Activated T-helper 1 cell treated with anti-CD3 and anti-CD28 coated beads, Interleukin-12 subunit alpha, Interleukin-12 subunit beta, Interleukin-2, Interleukin-4 antibody, amounts not matched to agents 30 ng/mL and 10 ng/mL and 1 ng/mL, durations not matched to agents 14 hours and 24 hours and 36 hours (primary cell): ENCODE measurements at places on chromosomes 7 and 10.

DNA sequence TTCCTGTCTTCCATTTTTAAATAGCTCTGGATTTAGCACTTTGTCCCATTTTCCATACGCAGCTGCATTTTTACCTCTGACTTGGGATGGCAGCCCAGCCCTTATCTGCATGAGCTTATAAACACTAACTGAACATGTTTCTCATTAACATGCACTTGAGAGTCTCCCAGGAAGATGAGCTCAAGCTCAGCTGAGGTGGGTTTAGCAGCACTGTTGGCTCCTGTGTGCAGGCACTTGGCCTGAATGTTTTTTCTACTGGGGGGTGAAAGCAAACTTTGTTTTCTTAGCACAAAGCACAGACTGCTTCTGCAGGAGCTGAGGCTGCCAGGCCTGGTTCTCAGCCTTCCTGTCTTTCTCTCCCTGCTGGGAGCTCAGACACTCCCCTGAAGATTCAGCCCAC is 1093.6 kb upstream of the AUTS2 start:
- no peak for DNase-seq

GRCh38 chr7:66615699-66616098 is 13.0 kb upstream of the KCTD7 start:
- DNase-seq: no peak

- no peak for DNase-seq
Observed at GRCh38 chr7:6227294-6227846, 45.1 kb downstream of the CYTH3 start.

DNA sequence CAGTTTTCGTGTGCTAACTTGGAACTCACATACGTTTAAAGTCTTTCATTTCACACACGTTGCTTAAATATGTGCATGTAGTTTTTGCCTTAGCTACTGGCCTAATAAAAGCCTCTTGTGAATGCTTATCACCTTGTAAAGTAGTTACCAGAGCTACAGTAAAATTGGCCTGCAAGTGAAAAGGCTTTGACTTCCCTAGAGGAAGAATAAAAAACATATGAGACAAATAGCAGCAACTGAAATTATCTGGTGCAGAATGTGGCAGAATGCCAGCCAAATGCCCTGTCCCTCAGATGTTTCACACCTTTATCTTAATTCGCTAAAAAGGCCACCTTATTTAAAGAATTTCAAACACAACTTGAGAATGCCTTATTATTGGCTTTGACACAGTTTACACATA is 28.1 kb upstream of the RPA3 start:
- DNase-seq: no peak

- DNase-seq: no peak
Observed at GRCh38 chr7:133853706-133854276, 273.3 kb upstream of the LRGUK start.

GRCh38 chr10:110613341-110613995 is 30.7 kb upstream of the RBM20 start:
- DNase-seq: no peak

- DNase-seq: no peak
Observed at GRCh38 chr7:38283107-38283506, 9.7 kb upstream of the TARP start.

DNA sequence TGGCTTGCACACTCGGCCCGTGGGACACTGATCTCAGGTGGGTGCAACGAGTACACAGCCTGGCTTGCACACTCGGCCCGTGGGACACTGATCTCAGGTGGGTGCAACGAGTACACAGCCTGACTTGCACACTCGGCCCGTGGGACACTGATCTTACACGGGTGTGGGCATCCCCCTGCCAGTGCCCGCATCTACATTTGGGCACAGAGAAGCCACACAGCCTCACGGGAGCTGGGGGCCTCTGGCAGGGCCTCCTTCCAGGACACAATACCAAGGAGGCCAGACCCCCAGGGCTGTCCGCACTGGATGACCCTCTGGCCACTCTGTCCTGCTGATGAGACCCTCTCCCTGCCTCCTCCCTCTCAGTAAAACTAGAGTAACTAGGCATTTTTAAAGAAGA is 330.5 kb downstream of the DNAJB6 start:
- no peak for DNase-seq

GRCh38 chr7:54932818-54933543 is 85.8 kb upstream of the EGFR start:
- DNase-seq: no peak

DNA sequence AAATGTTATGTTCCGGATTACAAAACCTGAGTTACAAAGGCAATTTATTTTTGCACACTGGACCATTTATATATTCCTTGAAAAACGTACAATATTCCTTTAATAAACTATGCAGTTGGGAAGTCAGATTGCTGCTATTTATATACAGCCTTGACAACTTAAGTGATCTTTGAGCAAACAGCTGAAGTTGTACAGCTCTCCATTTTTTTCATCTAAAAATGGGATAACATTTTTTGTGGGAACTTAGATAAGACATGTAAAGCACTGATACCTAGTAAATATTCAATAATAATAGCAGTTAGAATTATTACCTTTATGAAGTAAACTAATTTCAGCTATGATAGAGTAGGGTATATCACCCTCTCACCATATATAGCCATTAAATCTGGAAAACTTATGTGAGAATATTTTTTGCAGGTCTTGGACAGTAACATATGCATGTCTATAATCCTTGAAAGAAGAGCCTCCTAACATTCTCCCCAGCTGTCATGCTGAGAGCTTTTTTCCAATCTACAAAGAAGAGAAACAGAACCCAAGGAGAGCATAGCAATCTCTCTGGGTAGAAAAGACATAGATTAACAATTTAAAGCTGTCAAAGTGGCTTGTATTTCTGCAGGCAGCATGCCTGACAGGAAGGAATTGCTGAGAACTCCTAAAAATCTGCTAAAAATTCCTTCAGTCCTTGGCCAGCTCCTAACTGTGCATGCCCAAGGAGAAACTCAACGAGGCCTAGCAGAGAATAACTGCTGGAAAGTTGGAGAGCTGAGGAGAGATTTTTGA is 326.0 kb downstream of the CRPPA start:
- no peak for DNase-seq

GRCh38 chr7:142854372-142855113 is at the start of gene EPHB6:
Gene EPHB6 (plus strand): TSS chr7:142855076. CDS start chr7:142863228, 8,152 bp downstream.
- peak; percentile 54 for DNase-seq

GRCh38 chr10:6062101-6062771 is at the start of gene IL2RA:
Gene IL2RA (minus strand): TSS chr10:6062367. CDS start chr10:6062151, 216 bp downstream.
- DNase-seq: peak; percentile 66

DNA sequence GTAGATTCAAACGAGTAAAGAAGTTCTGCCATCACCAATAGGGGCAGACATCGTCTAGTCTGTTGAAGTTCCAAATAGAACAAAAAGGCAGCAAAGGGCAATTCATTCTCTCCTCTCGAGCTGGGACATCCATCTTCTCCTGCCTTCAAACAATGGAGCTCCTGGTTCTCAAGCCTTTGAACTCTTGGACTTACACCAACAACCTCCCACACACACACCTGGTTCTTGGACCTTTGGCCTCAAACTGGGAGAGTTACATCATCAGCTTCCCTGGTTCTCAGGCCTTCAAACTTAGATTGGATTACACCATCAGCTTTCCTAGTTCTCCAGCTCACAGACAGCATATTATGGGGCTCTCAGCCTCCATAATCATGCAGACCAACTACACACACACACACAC is 9.8 kb upstream of the GIMAP5 start:
- DNase-seq: no peak

- DNase-seq: no peak
Observed at GRCh38 chr7:24659505-24659904, 86.3 kb downstream of the PALS2 start.

GRCh38 chr7:2659556-2660358 is 28.0 kb downstream of the TTYH3 start:
- no peak for DNase-seq

DNA sequence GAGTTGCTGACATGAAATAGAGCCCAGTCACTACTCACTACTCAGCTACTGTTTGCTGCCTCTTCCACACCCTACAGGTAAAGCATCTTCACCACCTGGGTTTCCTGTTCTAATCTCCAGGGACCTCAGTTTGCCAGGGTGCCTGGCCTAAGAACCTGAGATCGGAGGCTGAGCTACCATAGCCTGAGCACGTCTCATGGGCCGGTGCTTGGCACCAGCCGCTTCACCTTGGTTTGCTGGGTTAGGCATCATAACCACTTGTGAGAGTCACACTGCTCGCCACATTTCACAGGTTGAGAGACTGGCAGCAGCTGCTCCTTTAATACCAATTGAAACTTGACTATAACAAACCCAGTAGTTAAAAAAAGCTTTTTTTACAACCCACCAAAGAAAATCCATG is 75.1 kb downstream of the EMX2 start:
- no peak for DNase-seq

DNA sequence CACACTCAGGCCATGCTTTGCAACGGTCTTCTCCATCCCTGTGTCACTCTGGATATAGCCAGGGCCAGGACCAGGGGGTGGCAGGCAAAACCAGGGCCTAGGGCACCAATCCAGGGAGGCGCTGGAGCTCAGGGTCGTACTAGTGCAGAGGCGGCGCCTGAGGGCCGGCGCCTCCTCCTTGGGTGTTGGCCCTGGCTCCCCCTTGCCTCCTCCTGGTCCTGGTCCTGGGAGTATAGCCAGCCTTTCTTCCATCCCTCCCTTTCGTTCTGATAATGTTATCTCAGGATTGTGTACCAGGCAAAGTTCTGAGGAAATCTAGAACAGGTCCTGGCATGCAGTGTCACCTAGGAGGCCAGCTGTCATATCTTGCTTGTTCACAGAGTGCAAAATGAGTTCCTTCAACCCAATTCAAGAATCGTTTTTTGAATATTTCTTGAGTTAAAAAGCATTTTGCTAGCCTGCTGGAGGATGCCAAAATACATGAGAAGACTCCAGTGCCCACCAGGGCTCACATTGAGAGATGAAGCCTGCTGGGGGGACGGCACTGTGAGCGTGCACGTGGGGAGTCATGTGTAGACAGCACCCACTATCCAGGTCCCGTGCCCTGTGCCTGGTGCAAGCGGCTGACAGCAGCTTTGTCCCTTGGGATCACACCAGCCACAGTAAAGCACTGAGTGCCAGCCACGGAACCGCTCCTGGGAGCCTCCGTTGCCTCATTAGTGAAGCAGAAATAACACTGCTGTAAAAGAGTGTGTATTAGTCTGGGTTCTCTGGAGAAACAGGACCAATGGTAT is 106.9 kb upstream of the C7orf33 start:
- no peak for DNase-seq

DNA sequence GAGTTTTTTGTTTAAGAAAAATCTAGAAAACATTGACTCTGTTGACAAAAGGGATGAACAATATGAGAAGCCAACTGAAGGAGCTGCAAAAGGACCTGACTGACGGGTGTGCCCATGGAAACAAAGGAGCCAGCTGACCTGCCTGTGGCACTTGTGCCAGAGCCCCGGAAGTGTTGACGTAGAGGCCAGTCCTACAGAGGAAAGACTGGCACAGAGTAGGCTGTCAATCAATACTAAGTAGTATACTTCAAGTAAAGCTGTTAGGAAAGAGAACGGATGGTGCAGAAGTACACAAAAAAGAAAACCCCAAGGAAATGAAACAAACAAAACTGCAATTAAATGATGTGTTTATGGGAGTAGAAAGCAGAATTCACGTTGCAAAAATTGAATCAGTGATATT is 19.0 kb upstream of the ABI1 start:
- DNase-seq: no peak

GRCh38 chr10:3099291-3100092 is 32.1 kb downstream of the PFKP start:
- no peak for DNase-seq

- no peak for DNase-seq
Observed at GRCh38 chr10:125953778-125954385, 57.5 kb downstream of the FANK1 start.

DNA sequence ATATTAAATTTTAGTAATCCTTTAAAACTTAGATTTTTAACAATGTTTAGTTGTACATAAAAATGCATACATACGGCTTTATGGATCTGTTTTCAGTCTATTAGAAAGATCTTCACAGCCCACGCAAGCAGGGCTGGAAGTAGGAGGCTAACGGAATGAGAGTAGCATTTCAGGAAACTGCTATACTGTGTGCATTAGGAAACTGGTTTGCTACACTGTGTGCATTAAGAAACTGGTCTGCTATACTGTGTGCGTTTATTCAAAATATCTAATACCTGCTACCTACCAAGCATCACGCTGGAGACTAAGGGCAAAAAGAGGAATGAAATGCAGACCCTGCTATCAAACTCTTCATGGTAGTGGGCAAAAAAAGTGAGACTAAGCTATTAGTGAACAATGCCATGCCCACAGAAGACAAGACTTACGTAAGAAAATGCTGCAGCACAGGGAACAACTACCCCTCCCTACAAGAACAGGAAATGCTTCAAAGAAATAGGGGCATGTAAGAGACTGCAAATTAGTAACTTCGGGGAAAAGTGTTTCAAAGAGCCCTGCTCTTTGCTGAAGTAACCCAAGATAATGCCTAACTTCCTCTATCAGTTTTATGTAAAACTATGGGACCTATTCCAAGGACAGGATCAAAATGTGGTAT is 11.3 kb downstream of the RAB11FIP2 start:
- no peak for DNase-seq

DNA sequence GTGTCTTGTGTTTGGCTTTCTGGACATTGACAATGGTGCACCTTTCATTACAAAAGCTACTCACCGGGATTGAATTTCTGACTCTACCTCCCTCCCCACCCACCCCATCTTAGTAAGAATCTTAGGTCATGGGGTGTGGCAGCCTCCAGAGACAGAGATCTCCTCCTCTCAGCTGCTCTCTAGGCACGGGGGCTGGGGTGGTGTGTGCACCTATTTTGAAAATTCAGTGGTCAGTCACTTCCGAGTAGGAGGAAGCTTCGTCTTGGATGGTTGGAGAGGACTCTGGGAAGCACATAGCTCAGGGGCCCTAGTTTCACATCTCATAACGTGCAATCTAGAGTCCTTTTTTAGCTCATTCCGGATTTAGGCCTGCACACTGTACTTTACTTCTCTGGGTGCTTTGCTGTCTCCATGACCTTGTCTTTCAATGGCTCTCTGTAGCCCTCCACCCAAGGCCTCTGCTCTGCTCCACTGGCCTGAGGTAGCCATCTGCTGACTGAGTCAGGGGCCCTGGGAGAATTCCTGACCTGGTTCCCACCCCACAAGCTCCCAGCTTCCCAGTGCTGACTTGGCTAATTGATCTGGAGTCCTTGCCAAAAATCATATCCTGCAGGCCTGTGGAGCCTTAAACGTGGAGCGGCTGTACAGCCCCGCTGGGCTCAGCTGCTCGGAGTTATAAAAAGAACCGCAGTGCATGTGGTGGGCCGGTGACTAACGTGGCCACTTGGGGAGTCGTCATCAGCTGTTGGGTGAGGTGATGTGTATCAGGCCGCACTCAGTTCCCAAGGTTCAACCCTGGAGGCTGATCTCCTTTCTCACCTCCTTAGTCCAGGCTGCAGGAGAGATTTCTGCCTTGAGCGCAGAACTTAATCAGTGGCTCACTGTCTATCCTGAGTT is 19.3 kb upstream of the ADAMTS14 start:
- no peak for DNase-seq

- no peak for DNase-seq
Observed at GRCh38 chr10:85916994-85917573, 449.5 kb downstream of the GRID1 start.

DNA sequence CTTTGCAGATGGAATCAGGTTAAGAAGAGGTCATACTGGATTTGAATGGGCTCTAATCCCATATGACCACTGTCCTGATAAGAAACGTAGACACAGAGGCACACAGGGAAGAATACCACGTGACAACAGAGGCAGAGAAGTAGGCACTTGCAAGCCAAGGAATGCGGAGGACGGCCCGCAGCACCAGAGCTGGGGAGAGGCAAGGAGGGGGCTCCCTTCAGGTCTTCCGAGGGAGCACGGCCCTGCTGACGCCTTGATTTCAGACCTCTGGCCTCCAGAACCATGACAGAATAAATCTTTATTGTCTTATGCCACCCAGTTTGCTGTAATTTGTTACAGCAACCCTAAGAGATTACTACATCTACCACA is 44.7 kb upstream of the TMEM213 start:
- DNase-seq: no peak
